ENCODE measurements at places on chromosomes 7 and 10.

GRCh38 chr7:85000735-85001350, 186.0 kb downstream of the SEMA3D start:
- DNase-seq = peak; percentile 54

DNA sequence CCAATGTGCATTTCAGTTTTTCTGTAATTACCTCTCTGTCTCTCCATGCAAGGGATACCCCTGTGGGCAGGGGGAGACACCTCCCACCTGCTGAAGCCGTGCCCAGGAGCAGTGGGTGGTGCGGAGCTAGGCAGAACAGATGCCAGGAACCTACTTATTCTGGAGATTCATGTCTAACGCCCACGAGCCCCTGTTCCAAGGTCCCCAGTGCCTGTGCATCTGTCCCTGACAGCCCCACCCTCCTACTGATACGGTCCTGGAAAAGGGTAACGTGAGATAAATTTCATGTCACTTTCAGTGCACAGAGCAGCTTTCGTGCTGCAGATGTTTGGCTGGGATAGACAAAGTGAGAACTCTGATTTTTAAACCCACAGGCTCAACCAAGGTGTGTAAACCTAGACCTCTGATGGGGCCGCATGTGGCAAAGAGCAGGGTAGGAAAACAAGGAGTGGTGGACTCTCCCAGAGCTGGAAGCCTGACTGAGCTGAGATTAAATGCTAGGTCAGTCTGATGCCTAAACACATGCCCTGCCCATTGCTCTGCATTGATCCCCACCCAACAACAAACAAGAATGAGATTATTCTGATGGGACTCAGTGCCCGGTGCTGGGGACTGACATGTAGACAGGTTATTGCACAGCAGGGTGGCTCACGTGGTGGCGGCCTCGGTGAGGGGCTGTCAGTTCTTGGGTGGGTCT, 123.6 kb upstream of the GDF10 start:
- no peak for DNase-seq

DNA sequence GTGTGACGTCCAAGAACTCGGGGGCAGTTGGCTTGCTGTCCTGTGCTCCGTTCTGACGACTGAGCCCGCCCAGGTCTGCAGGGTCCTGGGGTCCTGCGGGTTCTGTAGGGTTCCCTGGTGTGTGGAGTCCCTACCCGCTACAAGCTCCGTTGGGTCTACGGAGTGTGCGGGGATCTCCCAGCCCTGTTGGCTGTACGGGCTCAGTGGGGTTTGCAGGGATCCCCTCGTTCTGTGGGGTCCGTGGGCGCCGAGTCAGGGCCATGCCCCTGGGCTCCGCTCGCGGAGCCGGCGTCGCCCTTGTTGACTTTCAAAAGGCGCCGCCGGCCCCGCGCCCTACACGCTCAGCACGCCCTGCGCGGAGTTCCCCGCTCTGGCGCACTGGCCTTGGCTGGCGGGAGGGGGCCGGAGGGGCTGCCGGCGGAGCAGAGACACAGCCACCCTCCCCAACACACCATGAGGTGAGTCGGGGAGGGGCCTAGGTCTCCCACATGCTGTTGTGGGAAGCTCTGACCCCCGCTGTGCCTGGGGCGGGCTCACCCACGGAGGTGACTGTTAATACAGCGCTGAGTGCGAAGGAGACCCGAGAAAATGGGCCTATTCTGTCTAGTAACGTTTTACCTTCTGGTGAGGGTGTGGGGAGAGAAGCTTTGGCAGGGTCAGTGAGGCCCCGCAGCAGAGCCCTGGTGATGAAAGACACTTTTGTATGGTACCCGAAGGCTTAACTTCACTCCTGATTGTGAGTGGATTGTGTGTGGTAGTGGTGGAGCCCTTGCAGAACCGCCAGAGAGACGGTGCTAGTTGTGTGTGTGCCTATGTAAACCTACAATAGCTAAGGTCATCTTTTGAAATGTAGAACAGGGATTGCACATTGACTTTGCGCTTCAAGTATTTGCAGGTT, 8.1 kb downstream of the TASOR2 start:
- peak; percentile 66 for DNase-seq

DNA sequence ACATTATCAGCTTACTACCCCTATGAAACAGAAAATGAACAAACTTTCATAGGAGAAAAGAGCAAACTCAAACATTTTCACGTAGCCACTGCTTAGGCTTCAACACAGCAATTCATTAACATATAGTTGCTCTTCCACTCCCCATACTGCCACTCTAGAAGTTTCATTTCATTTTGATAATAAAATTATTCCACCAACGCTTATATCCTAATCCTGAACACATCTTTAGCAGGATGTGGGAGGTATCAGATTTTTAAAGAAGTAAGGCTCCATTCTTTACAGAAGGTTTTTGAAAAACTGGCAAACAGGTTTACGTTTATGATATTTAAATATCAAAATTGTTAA, 77.5 kb upstream of the ANK3 start:
- no peak for DNase-seq

- no peak for DNase-seq
Measured at GRCh38 chr10:34575882-34576281, 239.2 kb downstream of the PARD3 start.

DNA sequence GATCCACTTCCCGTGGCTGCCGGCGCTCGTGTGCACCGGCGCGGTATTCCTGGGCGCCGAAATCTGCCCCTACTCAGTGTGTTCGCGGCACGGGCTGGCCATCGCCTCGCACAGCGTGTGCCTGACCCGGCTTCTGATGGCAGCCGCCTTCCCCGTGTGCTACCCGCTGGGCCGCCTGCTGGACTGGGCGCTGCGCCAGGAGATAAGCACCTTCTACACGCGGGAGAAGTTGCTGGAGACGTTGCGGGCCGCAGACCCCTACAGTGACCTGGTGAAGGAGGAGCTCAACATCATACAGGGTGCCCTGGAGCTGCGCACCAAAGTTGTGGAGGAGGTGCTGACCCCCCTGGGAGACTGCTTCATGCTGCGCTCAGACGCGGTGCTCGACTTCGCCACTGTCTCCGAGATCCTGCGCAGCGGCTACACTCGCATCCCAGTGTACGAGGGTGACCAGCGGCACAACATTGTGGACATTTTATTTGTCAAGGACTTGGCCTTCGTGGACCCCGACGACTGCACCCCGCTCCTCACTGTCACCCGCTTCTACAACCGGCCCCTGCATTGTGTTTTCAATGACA, 1.3 kb downstream of the CNNM1 start:
- DNase-seq = peak; percentile 42

DNA sequence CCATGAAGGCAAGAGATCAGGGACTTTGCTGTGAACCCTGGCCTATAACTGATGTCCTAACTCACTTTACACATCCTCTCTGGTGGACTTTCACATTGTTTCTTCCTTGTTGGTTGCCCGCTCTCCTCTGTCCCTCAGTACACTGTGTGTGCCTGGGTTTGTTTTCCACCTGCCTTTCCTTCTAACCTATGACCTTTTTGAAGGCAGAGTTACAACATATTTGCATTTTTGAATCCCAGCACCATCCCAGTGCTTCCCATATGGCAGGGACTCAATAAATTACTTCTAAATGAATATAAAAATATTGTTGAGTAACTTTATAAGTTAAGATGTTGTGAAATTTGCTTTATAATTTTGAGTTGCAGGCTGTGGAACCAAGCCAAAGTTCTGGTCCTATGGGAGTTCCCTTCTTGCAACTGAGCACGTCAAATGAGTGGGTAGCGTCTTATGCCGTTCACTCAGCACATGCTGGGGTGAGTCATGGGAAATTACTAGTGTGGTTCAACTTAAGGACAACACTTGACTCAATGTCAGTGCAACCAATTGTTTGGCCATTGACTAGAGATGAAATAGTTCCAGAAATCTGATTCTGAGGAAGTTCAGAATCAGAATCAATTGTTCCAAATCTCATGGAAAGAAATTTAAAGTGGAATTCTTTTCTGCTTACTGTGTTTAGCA, 250.9 kb downstream of the TWIST1 start:
- peak; percentile 37 for DNase-seq

DNA sequence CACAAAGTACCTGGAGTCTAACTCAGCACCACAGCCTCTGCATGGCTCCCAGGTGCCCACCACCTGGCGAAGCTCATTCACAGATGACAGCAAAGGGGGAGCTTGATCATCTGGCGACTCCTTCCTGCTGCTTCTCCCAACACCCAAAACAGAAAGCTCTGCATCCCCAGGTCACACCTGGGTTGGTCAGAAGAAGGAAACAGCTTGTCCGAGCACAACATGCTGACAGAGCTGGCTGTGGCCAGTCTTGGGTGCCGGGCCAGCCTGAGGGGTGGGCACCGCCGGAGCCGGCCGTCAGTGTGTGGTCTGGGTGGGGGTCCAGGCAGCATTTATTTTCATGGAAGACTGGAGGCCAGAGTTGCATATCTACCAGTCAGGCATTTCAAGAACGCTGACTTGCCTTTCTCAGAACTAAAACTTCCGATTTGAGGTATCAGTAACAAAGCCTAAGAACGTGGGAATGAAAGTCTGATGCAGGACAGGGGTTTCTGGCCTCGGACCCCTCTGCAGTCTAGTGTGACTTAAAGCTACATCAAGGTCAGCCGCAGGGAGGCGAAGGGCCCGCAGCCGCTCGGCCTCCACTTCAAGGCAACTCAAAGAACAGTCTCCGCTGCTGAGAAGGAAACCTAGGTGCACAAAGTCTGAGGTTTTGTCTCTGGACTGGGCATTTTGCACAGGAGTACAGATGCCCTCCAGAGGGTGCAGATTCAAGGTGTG, 109.6 kb downstream of the CYTH3 start:
- no peak for DNase-seq

- no peak for DNase-seq
Measured at GRCh38 chr10:130623680-130624267, 487.6 kb downstream of the GLRX3 start.

- DNase-seq = no peak
Measured at GRCh38 chr7:21886396-21886795, 59.3 kb downstream of the CDCA7L start.

- no peak for DNase-seq
Measured at GRCh38 chr7:75924889-75925288, 9.9 kb downstream of the POR start.

DNA sequence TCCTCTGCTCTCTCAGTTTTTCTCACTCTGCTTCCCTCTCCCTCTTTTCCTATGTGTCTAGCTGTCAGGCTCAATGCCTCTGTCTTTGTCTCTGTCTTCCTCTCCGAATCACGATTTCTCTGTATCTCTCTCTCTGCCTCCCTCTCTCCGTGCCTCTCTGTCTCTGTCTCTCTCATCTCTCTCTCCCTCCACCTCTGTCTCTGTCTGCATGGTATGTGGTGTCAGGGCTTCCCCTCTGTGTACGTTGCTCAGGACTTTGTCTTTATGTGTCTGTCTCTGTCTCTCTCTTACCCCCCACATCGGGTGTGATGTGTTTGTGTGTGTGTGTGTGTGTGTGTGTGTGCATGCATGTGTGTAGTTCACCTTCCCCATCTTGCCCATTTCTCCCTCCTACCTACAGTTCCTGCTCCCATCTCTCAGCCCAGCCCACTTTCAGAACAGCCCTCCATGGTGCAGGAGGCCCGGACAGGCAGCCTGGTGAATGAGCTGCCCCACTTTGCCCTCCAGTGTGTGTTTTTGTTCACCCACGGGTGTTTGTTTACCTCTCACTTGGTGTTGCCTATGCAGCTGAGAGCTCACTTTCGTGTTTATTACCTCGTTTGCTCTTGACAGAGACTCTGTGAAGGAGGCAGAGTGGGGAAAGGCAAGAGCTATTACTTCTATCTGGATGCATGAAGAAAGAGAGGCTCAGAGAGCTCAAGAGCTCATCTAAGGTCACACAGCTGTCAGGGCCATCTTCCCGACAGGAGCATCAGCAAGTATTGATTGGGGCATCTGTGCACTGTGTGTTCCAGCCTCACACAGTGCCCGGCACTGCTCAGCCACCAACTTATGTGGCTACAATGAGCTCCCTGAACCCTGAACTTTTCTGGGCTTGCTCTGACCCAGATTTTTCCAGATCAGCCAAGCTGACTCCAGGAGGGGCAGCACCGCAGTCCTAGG, 163.5 kb upstream of the ZMIZ1 start:
- DNase-seq = no peak

DNA sequence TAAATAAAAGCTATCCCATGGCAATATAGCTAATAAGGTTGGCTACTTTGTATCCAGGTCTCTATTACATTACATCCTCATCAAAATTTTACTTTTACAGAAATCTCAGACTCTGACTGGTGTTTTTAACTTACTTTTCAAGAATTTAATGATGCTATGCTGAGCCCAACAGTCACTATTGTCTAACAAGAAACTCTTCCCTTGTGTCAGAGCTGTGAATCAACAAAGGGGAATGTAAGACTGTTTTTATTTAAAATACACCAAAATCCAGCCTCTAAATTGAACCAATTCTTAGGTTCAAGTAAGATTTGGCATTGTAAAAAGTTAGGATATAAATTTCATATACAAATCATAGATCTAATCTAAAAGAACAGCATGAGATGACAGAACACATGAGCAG, 7.0 kb downstream of the RTKN2 start:
- DNase-seq = no peak

DNA sequence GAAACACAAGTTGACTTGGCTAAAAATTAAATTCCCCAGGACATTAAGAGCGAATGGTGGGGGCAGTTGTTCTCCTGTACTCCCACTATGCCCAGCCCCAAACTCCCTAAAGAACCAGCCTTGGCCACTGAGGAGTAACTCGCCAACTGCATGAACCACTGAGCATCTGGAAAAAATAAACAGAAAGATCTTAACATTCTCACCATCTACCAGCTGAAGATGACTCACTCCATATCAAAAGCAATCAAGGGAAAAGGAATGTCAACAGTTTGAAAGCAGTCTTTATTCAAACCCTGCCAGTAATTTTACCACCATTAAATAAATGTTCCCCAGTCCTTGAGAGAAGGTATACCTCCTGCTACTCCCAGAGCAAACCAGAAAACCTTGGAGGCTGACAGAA, 45.4 kb downstream of the CTTNBP2 start:
- DNase-seq = no peak

DNA sequence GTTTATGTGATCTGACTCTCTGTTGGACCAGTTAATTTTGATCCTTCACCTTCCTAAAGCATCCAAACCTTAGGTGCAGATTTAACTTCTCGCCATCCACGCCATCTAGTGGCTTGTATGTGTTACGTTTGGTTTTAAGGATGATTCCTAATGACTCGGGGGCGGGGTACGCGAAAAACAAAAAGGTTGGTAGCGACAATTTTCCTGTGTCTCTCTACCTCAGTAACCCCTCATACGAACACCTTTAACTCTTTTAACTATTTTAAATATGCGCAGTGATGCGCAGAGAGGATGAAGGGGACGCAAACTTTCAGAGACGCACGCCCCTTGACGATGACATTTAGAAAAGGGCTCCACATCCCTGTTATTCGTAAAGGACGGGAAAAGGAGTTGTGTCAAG, 714 bp upstream of the KCND2 start:
- no peak for DNase-seq
